AML-193 (cell line): ENCODE measurements at places on chromosomes 1 and 21.
A peak's percentile ranks its signal among the peaks of the same experiment; 100 is the strongest.

- DNase-seq: no peak
Measured at GRCh38 chr1:240562111-240562590, 49.8 kb downstream of the GREM2 start.

GRCh38 chr1:3515774-3516480 lies 61.5 kb downstream of the ARHGEF16 start:
- peak; percentile 22 for DNase-seq

GRCh38 chr21:34513129-34513675 lies 1.2 kb upstream of the KCNE1 start:
- peak; percentile 38 for DNase-seq

DNA sequence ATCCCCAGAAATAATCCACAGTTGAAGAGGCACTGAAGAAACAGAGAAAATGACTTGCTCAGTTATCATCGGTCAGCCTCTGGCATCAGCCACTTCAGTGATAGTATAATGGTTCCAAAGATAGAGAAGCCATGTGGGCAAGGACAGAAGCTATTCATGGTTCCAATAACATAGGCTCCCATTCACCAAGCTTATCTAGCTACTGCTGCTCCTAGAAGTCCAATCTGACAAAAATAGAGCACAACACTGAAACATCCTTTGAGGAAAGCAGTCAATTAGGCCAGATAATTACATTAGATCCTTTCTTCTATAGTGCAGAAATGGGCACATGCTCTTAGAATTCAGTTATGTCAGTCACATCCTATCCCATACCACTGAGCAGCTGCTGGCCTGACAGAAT lies 33.5 kb upstream of the CRB1 start:
- no peak for DNase-seq

DNA sequence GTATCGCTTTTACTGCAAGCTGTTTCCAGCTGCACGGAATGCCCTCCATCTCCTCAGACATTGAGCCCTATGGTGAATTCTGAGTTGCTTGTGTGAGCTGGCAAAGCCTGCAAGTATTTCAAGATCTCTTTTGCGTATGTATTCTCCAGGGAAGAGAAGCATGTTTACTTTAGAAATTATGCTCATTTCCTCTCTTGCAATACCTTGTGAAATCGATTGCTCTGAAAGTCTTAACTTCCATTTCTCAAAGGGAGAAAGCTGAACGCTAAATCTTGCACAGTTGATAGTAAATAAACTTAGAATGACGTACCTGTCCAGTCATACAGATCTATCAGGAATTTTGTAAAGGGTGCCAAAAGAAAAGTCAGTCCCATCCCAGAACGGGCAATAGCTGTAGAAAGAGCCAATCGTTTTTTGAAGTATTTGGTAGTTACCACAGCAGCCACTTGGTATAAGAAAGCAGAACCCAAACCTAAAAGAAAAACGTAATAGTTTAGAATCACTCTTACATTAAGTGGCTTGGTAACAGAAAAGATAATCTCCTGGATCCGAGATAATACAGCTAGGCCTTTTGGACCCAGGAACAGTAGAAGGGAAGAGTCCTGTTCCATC lies 10.0 kb downstream of the SLC16A4 start:
- DNase-seq: peak; percentile 37

GRCh38 chr1:19946971-19947370 lies 23.6 kb upstream of the PLA2G2E start:
- no peak for DNase-seq

DNA sequence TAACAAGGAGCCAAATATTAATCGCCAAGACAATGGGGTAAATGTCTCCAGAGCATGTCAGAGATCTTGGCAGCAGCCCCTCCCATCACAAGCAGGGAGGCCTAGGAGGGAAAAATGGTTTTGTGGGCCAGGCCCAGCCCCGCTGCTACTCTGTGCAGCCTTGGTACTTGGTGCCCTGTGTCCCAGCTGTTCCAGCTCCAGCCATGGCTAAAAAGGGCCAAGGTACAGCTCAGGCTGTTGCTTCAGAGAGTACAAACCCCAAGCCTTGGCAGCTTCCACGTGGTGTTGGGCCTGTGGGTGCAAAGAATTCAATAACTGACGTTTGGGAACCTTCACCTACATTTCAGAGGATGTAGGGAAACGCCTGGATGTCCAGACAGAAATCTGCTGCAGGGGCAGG lies 10.4 kb downstream of the UBE2G2 start:
- DNase-seq: no peak

DNA sequence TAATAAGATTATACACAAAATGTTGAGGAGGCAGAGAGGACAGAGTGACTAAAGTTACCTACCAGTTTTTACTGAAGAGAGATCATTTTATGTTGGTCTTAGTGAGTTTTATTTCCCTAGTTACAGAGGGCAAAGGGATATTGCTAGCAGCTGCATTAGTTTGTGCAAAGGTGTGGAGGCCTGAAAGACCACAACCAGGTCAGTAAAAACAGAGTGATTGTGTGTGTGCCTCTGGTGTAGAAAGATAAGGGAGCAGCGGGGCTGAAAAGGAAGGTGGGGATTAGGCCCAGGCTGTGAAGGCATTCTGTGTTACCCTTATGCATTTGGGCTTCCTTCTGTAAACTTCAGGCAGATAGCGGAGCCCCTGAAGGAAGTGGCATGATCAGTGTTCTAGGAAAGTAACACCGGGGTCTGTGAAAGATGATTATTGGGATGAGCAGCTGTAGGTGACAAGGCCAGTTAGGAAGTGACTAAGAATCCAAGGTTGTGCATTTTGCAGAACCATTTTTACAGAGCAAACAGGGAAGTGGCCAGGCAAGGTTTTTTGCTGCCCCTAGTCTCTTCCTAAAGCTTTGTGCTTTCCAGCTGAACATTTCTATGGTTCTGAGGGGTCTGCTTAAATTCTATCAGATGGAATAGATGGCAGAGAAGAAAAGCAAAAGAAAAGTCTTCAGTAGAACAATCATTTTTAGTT lies 3.7 kb downstream of the GADD45A start:
- DNase-seq: peak; percentile 35

DNA sequence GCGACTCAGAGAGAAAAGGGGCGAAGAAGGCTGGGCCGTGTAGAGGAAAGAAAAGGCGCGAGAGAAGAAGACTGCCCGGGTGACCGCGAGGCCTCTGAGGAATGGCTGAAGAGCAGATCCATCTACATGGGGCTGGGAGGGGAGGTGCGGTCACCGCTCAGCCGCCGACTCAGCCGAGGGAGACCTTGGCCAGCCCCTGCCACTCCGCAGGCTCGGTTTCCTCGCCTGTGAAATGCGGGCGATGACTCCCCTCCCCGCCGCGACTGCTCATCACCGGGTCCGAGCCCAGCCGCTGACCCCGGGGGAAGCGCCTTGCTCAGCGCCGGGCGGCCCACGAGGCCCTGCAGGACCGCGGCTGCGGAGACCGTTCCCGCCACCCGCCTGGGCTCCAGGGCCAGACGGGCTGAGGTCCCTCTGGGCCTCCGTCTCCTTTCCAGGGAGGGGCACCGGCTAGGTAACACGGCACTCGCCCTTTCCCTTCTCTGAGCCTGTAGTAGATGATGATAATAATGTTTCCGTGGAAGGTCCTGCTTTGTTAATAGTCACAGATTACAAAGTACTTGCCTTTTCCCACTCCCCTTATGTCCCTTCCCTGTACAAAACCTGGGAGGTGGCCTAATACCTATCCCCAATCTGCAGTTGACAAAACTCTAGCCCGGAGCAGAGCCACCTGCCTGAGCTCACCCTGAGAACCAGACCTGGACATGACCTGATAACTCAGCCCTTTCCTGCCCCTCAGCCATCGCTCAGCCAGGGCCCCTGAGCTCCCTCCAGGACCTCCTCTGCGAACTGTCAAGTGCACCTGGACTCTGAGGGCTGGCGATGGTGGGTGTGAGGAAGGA lies 1.6 kb upstream of the BSND start:
- DNase-seq: no peak

GRCh38 chr1:61602663-61603062 lies 122.3 kb downstream of the TM2D1 start:
- DNase-seq: no peak
